Activated B cell treated with CpG ODN at 0.5 μM for 24 hours (primary cell): ENCODE measurements at places on chromosomes 7 and 10.
A peak's percentile ranks its signal among the peaks of the same experiment; 100 is the strongest.

GRCh38 chr7:146982482-146982881 lies 865.9 kb downstream of the CNTNAP2 start:
- no peak overlapping the region for H3K27ac ChIP-seq
- no peak for DNase-seq
- H3K27me3 ChIP-seq, result no peaks in the 10 kb centered on the region
- no peaks in the 10 kb centered on the region for H3K4me1 ChIP-seq
- no peaks in the 10 kb centered on the region for H3K36me3 ChIP-seq

DNA sequence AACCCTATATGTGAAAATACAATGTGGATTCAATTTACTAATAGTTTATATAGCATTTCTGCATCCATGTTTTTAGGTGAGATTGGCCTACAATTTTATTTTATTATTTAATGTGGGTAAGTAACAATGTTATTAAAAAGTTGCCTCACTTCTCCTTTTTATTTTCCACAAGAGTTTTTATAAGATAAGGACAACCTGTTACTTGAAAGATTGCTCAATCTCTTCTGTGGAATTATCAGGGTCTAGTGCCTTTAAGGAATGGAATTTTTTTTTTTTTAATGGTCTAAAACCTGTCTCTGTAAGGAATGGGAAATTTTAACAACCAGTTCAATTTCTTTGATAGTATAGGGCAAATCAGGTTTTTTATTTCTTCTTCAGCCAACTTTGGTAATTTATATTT lies 53.9 kb upstream of the RAB18 start:
- peaks cover 2% of the 10 kb centered on the region for H3K4me1 ChIP-seq
- no peak overlapping the region for H3K4me3 ChIP-seq
- H3K27me3 ChIP-seq, result peaks cover 7% of the 10 kb centered on the region
- no peaks in the 10 kb centered on the region for H3K36me3 ChIP-seq

- H3K36me3 ChIP-seq, result no peaks in the 10 kb centered on the region
- peaks cover 47% of the 10 kb centered on the region for H3K27me3 ChIP-seq
- DNase-seq, result no peak
- H3K27ac ChIP-seq, result no peak overlapping the region
- H3K4me3 ChIP-seq, result no peak overlapping the region
- peaks cover 15% of the 10 kb centered on the region for H3K4me1 ChIP-seq
These were observed 307.8 kb downstream of the PRPF18 start for GRCh38 chr10:13894412-13895093.

DNA sequence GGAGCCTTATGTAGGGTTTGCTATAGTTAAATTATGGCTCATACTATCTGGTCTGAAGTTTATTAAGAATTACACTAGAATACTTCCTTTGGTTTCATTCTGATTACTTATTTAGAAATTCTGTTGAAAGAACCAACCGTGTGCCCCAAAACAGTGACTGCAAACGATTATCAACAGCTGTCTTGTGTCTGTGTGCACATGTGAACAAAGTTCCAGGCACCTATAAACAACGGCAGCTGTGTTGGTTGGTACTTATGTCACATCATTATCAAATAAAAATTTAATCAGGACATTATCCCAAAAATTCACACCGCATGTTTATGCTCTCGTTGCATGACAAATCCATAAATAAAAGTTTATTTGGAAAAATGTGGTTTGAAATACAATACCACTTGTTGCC lies 80.6 kb downstream of the USP6NL start:
- H3K27ac ChIP-seq, result no peak overlapping the region
- no peak for DNase-seq
- H3K4me1 ChIP-seq, result peaks cover 90% of the 10 kb centered on the region

- H3K4me3 ChIP-seq, result no peak overlapping the region
- no peaks in the 10 kb centered on the region for H3K36me3 ChIP-seq
- H3K27ac ChIP-seq, result no peak overlapping the region
- no peak for DNase-seq
- peaks cover 3% of the 10 kb centered on the region for H3K27me3 ChIP-seq
These were observed 220.0 kb downstream of the LRMDA start for GRCh38 chr10:75651417-75651816.

GRCh38 chr10:133013463-133013862 lies 71.1 kb upstream of the CFAP46 start:
- DNase-seq, result no peak
- no peaks in the 10 kb centered on the region for H3K27me3 ChIP-seq
- no peak overlapping the region for H3K4me3 ChIP-seq
- H3K36me3 ChIP-seq, result no peaks in the 10 kb centered on the region
- no peak overlapping the region for H3K27ac ChIP-seq

GRCh38 chr7:51253157-51253556 lies 63.5 kb downstream of the COBL start:
- DNase-seq, result no peak
- H3K27ac ChIP-seq, result no peak overlapping the region
- H3K4me1 ChIP-seq, result no peaks in the 10 kb centered on the region
- H3K36me3 ChIP-seq, result no peaks in the 10 kb centered on the region
- peaks cover 2% of the 10 kb centered on the region for H3K27me3 ChIP-seq

- no peak overlapping the region for H3K27ac ChIP-seq
- no peaks in the 10 kb centered on the region for H3K4me1 ChIP-seq
- H3K27me3 ChIP-seq, result no peaks in the 10 kb centered on the region
- no peaks in the 10 kb centered on the region for H3K36me3 ChIP-seq
These were observed 2.6 kb downstream of the STK31 start for GRCh38 chr7:23712368-23713284.

DNA sequence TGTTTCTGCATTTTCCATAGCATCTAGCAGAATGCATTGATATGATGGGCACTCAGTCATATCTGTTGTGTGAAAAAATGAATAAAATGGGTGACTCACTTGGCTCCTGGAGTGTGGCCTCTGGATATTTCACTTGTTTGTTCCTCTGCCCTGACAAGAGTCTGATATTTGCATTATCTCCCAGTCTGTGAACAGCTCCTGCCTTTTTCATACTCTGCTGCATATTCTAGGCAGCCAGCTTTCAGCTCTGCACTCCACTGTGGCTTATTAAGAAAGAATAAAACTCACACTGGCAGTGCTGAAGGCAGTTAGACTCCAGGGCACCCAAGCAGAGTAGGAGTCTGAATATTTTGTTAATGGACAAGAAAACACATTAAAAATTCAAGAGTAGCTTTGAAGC lies 623.9 kb downstream of the SORCS1 start:
- DNase-seq, result no peak
- H3K4me3 ChIP-seq, result no peak overlapping the region
- H3K27ac ChIP-seq, result no peak overlapping the region
- no peaks in the 10 kb centered on the region for H3K36me3 ChIP-seq
- no peaks in the 10 kb centered on the region for H3K4me1 ChIP-seq
- H3K27me3 ChIP-seq, result no peaks in the 10 kb centered on the region

DNA sequence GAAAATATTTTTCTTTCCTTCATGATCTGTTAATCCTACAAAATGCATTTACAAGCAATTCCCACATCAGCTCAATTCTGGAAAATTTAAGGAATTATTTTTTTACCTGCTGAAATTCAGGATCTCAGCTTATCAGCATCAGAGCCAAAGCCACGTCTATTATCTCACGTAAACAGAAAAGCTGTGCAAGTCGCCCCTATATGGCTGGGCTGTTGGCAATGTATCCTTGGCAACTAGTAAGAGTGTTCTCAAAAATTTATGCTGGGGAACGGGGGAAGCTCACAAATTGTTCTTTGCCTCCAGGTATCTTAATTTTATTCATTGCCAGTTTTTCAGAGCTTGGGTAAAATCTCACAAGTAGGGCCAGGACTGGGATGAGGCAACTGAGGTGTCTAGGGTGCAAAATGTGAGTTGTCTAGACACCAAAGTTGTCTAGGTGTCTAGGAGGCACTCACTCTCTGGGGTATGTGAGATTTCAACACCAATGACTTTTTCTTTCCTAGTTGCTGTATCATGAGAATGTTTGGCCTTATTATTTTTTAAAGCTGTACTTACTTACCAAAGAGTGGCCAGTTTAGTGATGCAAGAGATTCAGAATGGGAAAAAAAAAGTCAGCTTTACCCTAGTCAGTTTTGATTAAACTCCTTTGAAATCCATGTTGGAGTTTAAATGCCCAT lies 5.1 kb downstream of the GSTO2 start:
- peaks cover 12% of the 10 kb centered on the region for H3K4me1 ChIP-seq
- H3K27ac ChIP-seq, result no peak overlapping the region
- peaks cover 2% of the 10 kb centered on the region for H3K36me3 ChIP-seq
- H3K4me3 ChIP-seq, result no peak overlapping the region
- no peak for DNase-seq

GRCh38 chr10:22345301-22346095 lies at the start of gene SPAG6:
TSS of gene SPAG6 (plus strand) at chr10:22345496. CDS start at chr10:22345612, 116 bp downstream.
- H3K27ac ChIP-seq, result peak within 1 kb of the TSS; percentile 50
- peak within 1 kb of the TSS; percentile 52 for H3K4me3 ChIP-seq
- no peaks in the 10 kb centered on the region for H3K36me3 ChIP-seq
- peaks cover 44% of the 10 kb centered on the region for H3K27me3 ChIP-seq
- H3K4me1 ChIP-seq, result peaks cover 19% of the 10 kb centered on the region

DNA sequence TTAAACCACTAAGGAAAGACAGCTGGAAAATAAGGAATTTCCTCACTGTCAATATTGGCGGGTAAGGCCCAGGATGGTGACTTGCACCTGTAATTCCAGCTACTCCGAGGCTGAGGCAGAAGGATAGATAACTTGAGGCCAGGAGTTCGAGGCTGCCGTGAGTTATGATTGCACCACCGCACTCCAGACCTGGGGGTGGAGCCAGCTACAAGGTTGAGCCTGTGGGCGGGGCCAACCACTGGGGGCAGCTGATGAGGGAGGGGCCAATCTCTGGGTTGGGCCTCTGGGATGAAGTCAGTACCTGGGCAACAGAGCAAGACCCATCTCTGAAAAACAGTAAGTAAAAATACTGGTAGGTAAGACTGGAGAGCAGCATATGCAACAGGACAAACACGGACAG lies 80.1 kb upstream of the ADO start:
- DNase-seq, result no peak
- no peaks in the 10 kb centered on the region for H3K27me3 ChIP-seq
- no peaks in the 10 kb centered on the region for H3K4me1 ChIP-seq
- no peaks in the 10 kb centered on the region for H3K36me3 ChIP-seq
- no peak overlapping the region for H3K4me3 ChIP-seq

DNA sequence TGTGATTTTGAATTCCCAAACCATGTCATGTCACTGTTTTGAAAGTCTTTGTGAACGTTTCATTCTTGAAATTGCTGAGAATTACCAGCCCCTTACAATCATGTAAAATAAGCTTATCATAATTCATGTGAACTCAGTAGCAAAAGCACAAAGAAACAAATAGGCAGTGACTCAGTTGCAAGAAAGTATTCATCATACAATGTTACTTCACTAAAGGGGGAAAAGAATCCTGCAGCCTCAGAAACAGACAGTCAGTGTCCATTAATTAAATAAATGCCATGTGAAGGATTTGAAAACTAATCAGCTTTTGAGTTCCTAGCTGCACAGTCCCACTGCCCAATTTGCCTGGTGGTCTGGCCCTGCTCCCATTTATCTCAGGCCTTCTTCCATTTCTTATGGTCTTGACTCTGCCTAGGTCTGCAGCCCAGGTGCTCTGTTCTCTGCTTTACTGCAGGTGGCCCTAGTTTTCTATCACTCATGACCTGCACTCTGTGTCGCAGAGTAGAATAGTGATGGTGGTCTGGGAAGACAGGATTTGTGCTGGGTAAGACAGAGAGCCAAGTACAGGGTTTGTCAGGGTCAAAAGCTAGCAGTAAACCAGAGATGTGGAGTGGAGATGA lies 99.7 kb downstream of the PLCE1 start:
- no peak for DNase-seq
- no peak overlapping the region for H3K27ac ChIP-seq
- no peaks in the 10 kb centered on the region for H3K4me1 ChIP-seq
- peaks cover 6% of the 10 kb centered on the region for H3K27me3 ChIP-seq
- H3K36me3 ChIP-seq, result no peaks in the 10 kb centered on the region
- no peak overlapping the region for H3K4me3 ChIP-seq

DNA sequence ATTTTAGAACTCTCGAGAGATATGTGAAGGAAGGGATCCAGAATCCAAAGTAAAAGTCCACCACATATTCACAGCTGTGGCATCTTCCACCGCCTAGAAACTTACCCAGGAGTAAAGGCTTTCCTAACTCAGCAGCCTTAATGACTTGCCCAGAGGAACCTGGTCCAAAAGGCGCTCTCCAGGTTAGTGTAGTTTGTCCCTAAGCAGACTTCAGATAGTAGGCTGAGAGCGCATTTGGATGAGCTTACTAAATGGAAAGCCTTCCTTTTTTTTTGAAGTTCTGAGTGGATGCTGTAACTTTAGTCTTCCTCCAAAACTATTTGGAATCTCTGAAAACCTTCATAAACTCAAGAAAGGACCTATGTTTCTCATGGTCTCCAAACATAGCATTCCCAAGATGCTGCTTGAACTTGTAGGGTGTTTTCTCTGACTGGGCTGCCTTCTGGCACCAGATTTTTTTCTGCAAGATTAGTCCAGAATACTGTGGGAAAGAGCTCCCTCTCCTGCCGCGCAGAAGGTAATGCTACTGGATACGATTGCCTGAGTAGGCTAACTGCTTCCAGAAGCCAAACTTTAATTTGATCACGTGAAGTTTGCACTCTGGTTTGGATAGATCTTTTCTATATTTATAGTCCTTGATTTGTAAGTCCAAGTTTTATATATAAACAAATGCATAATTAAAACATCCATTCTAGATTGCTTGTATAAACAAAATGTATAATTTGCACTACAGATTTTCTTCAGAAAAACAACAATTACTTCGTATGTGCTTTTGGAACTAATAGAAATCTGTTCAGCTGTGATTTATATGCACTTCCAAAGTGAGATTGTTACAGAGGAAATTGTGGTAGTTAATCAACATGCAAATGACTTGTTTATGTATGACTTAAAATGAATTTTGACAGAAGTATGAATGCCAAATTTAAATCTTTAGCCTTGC lies 19.6 kb upstream of the GPR37 start:
- no peaks in the 10 kb centered on the region for H3K4me1 ChIP-seq
- H3K36me3 ChIP-seq, result no peaks in the 10 kb centered on the region
- H3K27me3 ChIP-seq, result no peaks in the 10 kb centered on the region
- H3K27ac ChIP-seq, result no peak overlapping the region

GRCh38 chr10:17857040-17857439 lies 47.9 kb downstream of the MRC1 start:
- DNase-seq, result no peak
- H3K36me3 ChIP-seq, result no peaks in the 10 kb centered on the region
- H3K4me1 ChIP-seq, result peaks cover 4% of the 10 kb centered on the region
- no peak overlapping the region for H3K27ac ChIP-seq

DNA sequence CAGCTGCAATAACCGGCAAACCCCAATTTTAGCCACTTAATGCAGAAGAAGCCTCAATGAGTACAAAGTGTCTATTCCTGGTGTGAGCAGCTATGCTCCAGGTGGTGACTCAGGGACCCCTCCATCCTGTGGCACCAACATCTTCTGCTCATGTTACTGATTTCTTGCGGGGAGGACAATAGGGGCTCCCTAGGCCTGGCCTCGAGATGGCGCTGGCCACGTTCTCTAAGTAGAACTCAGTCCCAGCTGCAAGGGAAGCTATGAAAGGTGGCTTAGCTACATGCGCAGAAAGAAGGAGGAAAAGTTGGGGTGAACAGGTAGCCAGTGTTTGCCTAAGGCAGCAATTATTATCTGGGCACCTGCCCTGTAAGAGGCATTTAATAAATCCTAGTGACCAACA lies 6.6 kb downstream of the GJD4 start:
- DNase-seq, result no peak
- H3K27me3 ChIP-seq, result peaks cover 41% of the 10 kb centered on the region
- H3K36me3 ChIP-seq, result no peaks in the 10 kb centered on the region
- H3K4me3 ChIP-seq, result no peak overlapping the region

- peaks cover 34% of the 10 kb centered on the region for H3K4me1 ChIP-seq
- H3K27me3 ChIP-seq, result peaks cover 71% of the 10 kb centered on the region
- DNase-seq, result no peak
- no peak overlapping the region for H3K4me3 ChIP-seq
- H3K36me3 ChIP-seq, result no peaks in the 10 kb centered on the region
These were observed 5.9 kb downstream of the CYP26C1 start for GRCh38 chr10:93066544-93066913.

- no peak overlapping the region for H3K27ac ChIP-seq
- H3K27me3 ChIP-seq, result no peaks in the 10 kb centered on the region
- H3K4me3 ChIP-seq, result no peak overlapping the region
- H3K4me1 ChIP-seq, result no peaks in the 10 kb centered on the region
- H3K36me3 ChIP-seq, result no peaks in the 10 kb centered on the region
These were observed 302.7 kb downstream of the SUGCT start for GRCh38 chr7:40437498-40437897.
